Stimulated activated CD4-positive, alpha-beta T cell treated with anti-CD3 and anti-CD28 coated beads, Interleukin-2, amount 100 ng/mL, for 24 hours (primary cell): ENCODE measurements at places on chromosomes 7 and 10.

- no peak for DNase-seq
Observed at GRCh38 chr7:12610899-12611298, 40.4 kb downstream of the SCIN start.

GRCh38 chr7:2542011-2542915 is 13.1 kb downstream of the BRAT1 start:
- DNase-seq: no peak

GRCh38 chr10:31319602-31320549 is 860 bp downstream of the ZEB1 start:
- DNase-seq: peak; percentile 61

DNA sequence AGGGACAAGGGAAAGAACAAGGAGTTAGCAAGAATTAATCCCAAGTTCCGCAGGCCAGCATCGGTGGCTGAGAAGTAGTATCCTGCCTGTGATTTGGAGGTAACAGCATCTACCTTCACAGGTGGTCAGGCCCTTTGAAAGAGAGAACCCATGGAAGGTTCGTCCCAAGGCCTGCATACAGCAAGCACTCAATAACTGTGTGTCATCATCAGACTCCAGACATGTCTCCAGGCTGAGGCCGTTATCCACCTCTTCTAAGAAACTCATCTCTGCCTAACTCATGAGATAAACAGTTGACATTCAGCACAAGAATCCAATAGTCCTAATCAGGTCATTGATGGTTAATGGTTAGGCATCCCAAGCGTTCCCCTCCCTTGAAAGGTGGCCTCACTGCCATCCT is 45.0 kb downstream of the CTBP2 start:
- DNase-seq: no peak

- no peak for DNase-seq
Observed at GRCh38 chr10:22258471-22258870, 40.7 kb upstream of the EBLN1 start.

- DNase-seq: no peak
Observed at GRCh38 chr10:89069589-89069988, 79.0 kb downstream of the FAS start.

- DNase-seq: no peak
Observed at GRCh38 chr7:34451923-34452322, 206.1 kb upstream of the NPSR1 start.
